ENCODE measurements at places on chromosomes 6 and 20.
A peak's percentile ranks its signal among the peaks of the same experiment; 100 is the strongest.

GRCh38 chr6:161273274-161273751 is 548 bp downstream of the AGPAT4 start:
- DNase-seq = peak; percentile 18

- no peak for DNase-seq
Measured at GRCh38 chr20:2515203-2515602, 6.5 kb upstream of the ZNF343 start.

- DNase-seq = no peak
Measured at GRCh38 chr6:31888276-31889258, 8.9 kb downstream of the EHMT2 start.

- DNase-seq = peak; percentile 28
Measured at GRCh38 chr6:143097224-143097795, 36.6 kb downstream of the AIG1 start.

- no peak for DNase-seq
Measured at GRCh38 chr6:28224131-28225055, 682 bp upstream of the ZSCAN9 start.

- no peak for DNase-seq
Measured at GRCh38 chr20:50038574-50038991, 55.8 kb downstream of the SNAI1 start.

- DNase-seq = peak; percentile 54
Measured at GRCh38 chr20:47150403-47151152, 205.9 kb downstream of the ZMYND8 start.

GRCh38 chr6:14284969-14285590 is 167.5 kb downstream of the CD83 start:
- DNase-seq = no peak

- DNase-seq = peak; percentile 63
Measured at GRCh38 chr20:22921595-22922421, 113.3 kb upstream of the SSTR4 start.

DNA sequence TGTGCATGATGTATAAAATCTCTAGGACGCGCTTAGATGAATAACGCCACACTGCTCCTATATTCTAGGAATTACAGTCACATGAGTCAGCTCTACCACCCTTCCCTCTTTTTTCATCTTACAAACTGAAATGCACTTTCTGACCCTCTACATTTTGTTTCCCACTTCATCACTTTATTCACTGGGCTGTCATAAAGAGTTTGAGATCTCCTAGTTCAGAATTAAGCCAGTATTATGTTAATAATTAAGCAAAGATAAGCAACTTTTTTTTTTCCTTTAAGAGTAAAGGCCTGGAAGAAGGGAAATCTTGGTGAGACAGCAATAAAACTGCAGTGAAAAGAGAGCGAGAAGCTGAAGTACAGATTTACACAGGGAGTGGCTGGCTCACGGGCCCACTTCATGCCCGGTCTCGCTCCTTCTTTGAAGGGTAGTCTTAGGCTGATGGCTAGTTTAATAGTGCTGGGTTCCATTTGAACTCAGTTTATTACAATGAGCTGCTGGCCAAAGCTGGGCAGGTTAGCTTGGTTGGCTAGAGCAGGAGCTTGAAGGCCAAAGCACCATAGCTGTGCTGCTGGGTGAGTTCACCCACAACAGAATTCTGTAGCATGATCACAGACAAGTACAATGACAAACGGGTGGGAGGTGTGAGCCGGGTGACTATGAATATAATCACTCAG is 110.6 kb downstream of the MAP7 start:
- DNase-seq = no peak

- DNase-seq = no peak
Measured at GRCh38 chr20:2749343-2749950, 51.0 kb downstream of the CPXM1 start.

DNA sequence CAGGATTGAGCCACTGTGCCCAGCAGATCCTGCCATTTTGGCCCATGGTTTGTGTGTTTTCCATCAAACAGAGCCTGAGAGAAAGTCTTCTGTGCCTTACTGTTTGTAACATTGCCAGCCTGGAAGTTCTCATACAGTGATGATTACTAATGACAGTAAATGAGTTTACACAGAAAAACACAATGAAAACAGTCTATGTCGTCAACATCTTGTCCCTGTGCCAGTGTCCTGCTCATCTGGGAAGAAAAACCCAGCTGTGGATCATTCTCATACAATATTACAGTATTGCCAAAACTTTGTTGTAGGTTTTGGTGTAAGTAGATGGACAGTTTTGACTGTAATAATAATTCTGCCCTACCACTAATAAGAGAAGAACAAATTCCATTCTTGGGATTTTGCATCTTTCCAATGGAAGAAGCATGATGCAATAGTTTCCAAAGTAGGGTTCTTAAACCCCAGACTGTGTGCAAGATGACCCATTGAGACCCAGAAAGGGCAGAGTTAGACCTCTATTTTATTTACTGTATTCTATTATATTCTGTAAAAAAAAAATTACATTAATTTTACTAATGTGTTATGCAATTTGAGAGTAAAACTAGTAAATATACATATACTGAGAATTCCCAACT is 135.0 kb upstream of the JARID2 start:
- DNase-seq = no peak

GRCh38 chr6:33280539-33280938 is 3.6 kb downstream of the B3GALT4 start:
- DNase-seq = no peak

- DNase-seq = no peak
Measured at GRCh38 chr6:11092668-11093375, 812 bp upstream of the SMIM13 start.

DNA sequence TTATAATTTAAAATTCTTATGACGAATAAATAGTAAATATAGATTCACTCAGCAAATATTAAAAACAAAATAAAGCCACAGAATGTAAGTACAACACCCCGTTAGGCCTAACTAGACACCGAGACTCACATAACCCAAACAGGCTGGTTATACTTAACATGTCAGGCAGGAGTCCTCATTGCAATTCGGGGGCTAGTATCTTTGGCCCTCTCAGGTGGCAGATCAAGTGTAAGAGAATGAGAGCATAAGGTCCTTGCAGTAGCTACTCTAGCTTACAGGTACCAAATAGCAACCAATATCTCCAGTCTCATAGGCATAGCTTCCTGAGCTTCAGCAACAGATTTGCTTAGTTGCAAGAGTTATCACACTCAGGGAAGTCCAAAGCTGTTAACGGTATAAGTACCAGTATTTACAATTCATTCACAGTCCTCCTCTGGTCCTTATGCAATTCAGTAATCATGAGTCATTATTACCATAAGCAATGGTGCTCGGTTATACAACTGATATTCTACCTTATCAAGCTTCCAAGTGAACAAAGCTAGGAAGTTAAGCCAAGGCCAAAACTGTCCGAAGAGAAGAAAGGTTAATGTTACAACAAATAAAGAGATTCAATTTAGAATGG is 20.1 kb downstream of the REV3L start:
- DNase-seq = peak; percentile 65

GRCh38 chr20:63577317-63577894 is 3.4 kb upstream of the HELZ2 start:
- no peak for DNase-seq

- peak; percentile 61 for DNase-seq
Measured at GRCh38 chr6:90859056-90859455, 272.2 kb upstream of the MAP3K7 start.

DNA sequence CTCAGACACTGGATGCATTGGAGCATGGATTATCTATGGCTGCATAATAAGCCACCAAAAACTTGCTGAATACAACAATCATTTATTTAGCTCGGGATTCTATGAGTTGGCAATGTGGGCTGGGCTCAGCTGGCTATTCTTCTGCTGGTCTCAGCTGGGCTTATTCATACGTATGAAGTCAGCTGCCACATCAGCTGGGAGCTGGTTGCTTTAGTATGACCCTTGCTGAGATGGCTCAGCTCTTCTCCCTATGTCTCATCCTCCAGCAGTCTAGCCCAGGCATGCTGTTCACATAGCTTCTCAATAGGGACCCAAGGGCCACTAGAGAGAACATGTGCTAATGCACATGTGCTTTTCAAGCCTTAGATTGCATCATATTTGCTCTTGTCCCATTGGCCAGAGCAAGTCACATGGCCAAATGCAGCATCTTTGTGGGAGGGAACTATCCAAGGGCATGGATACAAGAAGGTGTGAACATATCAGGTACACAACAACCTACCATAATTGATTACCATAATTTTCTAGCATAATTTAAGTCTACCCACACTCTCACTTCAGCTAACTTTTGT is 444.6 kb downstream of the KIF16B start:
- DNase-seq = peak; percentile 68
